ENCODE measurements at places on chromosomes 3 and 15.

DNA sequence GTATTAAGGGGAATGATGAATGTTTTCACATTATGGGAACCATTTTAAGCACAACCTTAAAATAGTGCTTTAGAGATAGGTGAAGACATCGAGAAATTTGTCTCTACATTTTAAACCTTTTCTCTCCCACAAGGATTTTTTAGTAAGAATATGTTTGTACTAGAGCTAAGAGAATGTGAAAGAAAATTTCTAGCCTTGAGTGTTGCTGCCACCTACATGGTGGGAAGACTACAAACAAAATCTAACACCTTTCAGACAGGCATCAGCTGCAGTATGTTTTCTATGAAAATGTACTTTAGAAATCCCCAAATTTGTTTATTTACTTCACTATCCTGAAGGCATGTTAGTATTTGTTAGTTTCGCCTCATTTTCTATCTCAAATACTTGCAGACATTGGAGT, 247.4 kb downstream of the WDR72 start:
- no peak for DNase-seq

DNA sequence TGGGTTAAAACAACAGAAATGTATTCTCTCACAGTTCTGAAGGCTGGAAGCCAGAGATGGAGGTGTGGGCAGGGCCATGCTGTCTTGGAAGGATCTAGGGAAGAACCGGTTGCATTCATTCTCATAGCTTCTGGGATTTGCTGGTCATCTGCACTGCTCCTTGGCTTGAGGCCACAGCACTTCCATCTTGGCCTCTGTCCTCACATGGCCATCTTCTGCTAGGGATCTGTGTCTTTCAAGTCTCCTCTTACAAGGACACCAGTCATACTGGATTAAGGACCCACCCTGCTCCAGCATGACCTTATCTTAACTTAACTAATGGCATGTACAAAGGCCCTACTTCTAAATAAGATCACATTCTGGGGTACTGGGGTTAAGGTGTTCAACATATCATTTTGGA, 47.7 kb downstream of the RPLP1 start:
- no peak for DNase-seq

DNA sequence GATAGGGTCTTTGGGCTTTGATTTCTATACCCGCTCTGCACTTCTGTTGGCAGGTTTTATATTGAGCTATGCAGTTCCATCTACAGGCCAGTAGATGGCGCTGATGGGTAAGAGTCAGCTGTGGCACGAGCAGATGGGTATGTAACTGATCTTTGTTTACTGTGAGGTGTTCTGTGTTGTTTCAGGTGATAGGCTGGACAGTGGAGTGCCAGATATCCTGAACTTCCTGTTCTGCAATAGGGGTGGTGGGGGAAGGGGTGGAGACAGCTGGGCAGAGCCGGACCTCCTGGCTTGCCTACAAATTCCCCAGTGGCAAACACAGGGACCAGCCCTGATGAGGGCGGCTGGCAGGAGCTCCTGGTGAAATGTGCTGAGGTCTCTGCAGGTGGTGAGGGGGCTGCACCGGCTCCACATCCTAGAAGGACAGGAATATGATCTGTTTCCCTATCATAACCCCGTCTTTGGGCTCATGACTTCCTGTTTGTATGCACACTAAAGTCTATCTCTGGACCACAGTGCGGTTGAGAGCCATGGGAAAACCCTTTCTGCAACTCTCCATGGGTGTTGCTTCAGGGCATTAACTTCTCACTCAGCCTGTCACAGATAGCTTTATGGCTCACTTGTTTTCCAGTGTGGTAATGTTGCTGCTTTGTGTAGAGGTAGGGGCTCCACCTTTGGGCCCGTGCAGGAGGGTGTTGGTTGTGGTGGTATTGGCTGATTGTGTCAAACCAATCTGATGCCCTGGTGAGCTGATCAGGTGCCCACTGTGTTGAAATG, 13.4 kb upstream of the FAM98B start:
- no peak for DNase-seq

DNA sequence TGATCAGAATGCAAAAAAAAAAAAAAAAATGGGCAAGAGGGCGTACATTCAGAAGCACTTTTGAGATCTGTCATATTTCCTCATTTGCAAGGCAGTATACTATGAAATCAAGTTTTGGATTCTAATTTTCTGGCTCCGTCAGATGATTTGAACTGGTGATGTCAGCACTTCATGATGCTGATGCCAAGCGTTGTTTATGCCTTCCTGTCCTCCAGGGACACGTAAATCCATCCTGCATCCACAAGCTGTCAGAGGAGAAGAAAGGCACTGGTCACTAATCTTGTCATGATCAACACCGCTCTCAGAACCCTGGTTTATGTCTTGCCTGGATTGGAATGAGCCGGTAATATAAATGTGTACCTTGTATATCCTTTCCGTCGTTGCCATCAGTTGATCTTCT, 152.1 kb upstream of the EPHA3 start:
- no peak for DNase-seq

DNA sequence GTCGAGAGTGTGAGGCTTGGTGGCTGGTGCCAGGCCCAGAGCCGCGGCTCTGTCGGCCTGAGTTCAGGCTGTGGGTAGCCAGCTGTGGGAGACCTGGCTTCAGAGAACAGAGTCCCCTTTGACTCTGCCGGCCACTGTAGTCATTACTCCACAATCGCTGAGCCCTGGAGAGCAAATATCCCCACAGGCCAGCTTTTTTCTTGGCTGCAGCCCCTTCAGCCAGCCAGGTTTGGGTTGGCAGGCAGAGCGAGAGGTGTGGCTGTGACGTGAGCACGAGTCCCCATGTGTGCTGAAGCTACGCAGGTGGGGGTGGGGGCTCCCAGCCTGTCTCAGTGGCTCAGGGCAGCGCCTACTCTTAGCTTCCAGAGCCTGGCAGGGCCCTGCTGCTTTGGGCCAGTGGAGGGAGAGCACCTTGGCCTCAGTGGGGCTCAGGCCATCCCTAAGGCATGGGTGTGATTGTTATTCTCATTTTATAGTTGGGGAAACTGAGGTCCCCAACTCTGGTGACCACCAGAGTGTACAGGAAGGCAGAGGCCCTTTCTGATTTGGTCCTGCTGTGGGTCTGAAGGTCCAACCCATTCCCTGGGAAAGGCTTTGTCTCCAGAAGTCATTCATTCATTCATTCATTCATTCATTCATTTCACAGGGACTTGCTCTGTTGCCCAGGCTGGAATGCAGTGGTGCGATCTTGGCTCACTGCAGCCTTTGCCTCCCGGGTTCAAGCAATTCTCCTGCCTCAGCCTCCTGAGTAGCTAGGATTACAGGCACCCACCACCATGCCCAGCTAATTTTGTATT, 45.7 kb upstream of the LCTL start:
- no peak for DNase-seq

- peak; percentile 83 for DNase-seq
These were observed 46.7 kb downstream of the DZIP1L start for GRCh38 chr3:138068579-138069174.

GRCh38 chr15:58566029-58566428, 134.2 kb downstream of the LIPC start:
- DNase-seq: no peak

DNA sequence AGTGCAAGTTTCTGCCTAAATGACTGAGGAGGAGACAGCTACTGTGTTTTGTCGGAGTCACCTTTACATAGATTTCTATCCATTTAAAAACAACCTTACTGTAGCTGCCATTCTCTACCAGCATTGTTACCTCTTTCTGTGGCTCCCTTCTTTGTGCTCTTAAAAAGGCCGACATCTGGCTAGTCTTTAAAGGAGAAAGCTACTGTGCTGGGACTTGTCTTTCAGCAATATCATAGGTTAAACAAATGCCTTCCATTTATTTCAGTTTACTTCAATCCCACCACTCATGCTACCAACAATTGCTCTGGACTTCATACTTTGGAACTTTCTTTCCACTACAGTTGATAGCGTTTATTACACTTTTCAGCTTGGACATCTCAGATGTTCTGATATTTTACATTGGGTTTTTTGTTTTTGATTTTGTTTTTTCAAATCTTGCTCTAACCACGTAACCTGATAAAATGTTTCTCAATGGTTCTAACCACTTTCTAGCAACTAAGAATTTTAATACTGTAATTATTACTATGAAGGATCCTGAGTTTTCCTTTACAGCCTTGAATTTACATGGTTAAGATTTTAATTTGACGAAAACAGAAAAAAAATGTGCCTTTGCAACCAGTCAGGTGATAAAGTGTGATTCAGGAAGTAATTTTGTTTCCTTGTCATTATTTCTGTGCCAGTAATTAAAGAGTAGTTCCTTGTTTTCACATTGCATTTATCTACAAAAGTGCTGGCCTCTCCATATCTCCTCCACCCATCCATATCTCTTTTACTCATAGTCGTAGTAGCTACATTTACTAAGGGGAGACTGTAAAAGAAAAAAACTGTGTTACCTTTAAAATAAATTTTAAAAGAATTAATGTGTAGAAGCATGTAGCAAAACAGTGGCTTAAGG, 1.3 kb upstream of the CBLB start:
- DNase-seq: no peak

DNA sequence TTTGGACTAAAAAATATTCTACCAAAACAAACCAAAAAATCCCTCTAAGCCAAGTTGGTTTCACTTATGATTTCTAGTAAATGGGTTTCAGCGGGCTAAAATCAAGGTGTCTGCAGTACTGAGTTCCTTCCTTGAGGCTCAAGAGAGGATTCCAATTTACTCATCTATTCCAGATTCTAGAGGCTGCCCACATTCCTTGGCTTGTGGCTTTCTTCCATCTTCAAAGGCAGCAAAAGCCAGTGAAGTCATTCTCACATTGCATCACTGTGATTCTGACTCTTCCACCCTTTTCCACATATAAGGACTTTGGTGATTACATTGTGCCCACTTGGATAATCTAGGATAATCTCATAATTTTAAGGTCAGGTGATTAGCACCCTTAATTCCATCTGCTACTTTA, 48.1 kb downstream of the DPPA2 start:
- DNase-seq: no peak

DNA sequence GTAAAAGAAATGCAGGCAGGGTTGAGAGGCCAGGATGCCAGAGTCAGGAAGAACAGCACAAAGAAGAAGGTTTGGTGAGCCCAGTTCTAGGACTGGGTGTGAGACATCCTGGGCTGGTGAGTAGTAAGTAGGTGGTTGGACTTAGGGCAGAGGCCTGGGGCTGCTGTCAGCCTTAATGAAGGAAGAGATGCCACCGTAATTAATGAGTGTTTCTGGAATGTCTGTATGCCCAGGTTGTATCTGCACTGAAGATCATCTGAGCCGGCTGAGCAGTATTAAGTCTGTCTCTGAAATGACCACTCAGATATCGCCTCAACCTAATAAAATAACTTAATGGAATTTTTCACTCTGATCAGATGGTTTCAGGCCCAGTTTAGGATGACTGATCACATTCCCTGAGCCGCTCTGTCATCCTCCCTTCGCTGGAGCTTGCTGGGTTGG, 532.9 kb upstream of the IL12A start:
- no peak for DNase-seq

DNA sequence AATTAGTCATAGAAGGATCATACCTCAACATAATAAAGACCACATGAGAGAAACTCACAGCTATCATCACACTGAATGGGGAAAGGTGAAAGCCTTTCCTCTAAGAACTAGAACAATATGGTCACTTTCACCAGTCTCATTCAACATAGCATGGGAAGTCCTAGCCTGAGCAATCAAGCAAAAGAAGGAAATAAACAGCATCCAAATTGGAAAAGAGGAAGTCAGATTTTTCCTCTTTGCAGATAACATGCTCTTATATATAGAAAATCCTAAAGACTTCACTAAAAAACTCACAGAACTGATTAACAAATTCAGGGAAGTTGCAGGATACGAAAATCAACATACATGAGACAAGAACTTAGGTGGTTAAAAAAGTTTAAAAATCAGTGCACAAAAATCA, 24.7 kb downstream of the MAP3K13 start:
- no peak for DNase-seq

DNA sequence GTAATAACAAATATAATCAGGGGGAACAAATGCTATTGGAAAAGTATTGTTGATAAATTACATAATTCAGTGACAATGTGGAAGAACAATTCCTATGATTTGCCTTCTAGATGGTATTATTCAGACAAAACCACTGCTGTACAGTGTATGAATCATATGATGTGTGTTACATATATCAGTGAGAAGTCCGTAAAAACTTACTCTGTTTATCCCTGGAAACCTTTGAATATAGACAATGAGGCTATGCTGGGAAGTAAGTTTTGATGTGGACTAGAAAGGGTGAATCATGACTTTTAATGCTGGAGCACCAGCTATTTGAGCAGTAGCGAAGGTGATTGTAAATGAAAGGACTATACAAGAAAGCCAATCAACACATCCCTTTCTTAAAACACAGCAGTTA, 17.9 kb downstream of the C3orf38 start:
- no peak for DNase-seq

DNA sequence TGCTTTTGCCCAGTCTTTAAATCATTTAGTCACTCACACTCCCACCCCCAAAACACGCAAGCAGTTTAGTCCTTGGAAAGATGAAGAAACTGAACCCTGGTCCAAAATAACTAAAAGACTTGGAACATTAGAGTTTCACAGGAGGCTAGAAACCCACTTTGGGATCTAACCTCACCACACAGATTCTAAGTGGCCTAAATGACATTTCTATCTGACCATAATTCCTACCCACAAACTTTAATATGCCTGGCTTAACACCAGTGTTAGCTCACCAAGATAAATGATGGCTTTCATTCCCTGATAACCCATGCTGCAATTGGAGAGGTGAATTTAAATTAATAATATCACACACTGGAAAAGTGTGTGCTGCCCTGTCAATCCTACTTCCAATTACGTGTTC, 295.3 kb upstream of the UBE2E2 start:
- no peak for DNase-seq

DNA sequence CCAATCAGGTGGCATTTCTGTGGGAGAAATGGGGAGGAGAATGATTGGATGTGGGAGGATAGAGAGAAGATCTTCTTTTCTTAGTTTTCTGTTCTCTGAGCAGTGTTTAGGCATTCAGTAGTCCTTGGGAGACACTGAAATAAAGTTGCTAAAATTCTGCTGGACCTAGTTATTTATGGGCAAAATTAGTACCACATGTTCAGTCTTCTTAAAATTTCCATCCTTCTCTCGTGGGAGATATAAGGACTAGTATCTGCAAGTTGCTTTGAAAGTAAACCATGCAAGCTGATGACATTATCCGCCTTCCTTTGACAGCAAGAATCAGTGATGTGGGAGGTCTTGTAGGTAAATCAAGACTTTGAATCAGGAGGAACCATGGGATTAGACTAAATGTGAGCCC, 19.9 kb upstream of the CHST2 start:
- DNase-seq: no peak

GRCh38 chr15:64216730-64217428, 54.1 kb upstream of the PPIB start:
- DNase-seq: no peak

DNA sequence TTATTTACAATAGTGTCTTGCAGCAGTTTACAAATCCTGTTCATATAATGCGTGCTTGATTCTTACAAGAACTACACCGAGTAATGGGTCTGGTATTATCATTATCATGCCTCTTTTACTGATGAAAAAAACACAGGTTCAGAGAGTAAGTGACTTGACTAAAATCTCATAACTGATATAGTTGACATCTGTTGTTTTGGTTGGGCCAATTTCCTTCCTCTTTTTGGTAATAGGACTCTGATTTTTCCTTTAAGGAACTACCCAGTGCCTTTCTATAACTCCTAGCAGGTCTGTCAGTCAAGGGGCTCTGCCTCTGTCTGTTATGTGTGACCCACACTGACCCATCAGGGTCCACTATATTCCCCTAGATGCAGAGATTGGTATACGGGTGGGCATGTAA, 14.6 kb upstream of the BLOC1S6 start:
- no peak for DNase-seq

Measured in posterior cingulate gyrus (tissue), 11 donors.